ENCODE measurements at places on chromosomes 2 and 18.

GRCh38 chr2:163621445-163622004 lies 114.3 kb downstream of the FIGN start:
- no peaks in the 10 kb centered on the region for H3K36me3 ChIP-seq
- no peak overlapping the region for H3K27ac ChIP-seq
- H3K4me3 ChIP-seq, result no peak overlapping the region
- no peak for DNase-seq
- no peaks in the 10 kb centered on the region for H3K4me1 ChIP-seq
- H3K27me3 ChIP-seq, result no peaks in the 10 kb centered on the region

DNA sequence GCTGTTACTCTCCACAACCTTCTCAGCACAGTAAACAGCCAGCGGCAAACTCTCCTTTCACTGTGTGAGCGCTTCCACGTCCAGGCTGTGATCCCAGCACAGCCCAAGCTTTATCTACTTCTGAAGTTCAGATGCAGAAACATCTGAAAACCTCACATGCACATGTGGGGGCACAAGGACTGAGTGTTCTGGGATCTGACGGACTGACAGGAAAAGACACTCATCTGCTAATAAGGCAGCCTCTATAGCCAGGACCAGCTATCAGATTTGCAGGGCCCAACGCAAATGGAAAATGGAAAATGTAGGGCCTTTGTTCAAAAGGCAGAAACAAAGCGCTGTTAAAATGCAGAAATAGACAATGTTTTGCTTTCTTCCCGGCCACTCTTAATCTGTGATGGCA lies 133.8 kb upstream of the ARHGAP28 start:
- no peak overlapping the region for H3K4me3 ChIP-seq
- no peaks in the 10 kb centered on the region for H3K27me3 ChIP-seq
- no peaks in the 10 kb centered on the region for H3K36me3 ChIP-seq

GRCh38 chr2:147567136-147567535 lies 277.7 kb upstream of the ACVR2A start:
- H3K27me3 ChIP-seq, result no peaks in the 10 kb centered on the region
- no peaks in the 10 kb centered on the region for H3K4me1 ChIP-seq
- DNase-seq, result no peak
- H3K27ac ChIP-seq, result no peak overlapping the region

DNA sequence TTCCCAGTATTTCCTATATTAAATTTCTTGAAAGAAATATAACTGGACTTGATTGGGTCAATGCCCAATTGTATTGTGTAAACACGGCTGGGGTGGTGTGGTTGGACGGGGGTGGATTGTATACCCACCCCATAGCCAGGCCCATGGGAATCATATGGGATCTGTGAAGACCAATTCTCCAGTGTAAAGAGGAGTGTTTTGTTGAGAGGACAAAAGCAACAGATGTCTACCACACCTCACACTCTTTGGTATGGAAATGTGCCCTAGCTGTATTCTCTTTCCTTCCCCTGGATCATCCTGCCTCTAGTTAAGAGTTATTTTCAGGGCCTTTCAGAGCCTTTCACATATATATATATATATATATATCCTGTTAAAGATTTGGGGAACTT lies 57.5 kb upstream of the TGIF1 start:
- no peak for DNase-seq
- H3K27ac ChIP-seq, result no peak overlapping the region
- H3K4me1 ChIP-seq, result no peaks in the 10 kb centered on the region
- no peak overlapping the region for H3K4me3 ChIP-seq
- H3K27me3 ChIP-seq, result no peaks in the 10 kb centered on the region

- no peak overlapping the region for H3K27ac ChIP-seq
- no peak overlapping the region for H3K4me3 ChIP-seq
- no peaks in the 10 kb centered on the region for H3K27me3 ChIP-seq
- DNase-seq, result peak; percentile 18
- peaks cover 9% of the 10 kb centered on the region for H3K4me1 ChIP-seq
Measured at GRCh38 chr2:205834796-205835195, 152.5 kb downstream of the NRP2 start.

All from testis (tissue), 5 donors.